ENCODE measurements at places on chromosomes 3 and 15.

DNA sequence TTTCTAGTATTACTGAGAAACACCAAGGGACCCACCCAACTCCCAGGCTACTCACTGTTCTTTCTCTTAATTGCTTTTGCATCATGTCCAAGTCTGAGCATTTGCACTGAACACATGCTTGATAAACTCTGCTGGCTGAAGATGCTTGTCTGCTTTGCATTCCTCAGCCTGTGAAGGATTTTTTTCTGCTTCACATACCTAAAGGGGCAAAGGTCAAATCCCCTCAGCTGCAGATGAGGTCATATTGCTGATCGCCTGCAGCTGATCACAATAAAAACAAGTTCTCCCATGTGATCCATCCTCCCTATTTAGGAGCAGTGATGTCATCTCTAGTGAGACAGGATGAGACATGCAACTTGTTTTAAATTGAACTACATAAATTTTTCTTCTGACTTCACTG, 84.6 kb upstream of the DCBLD2 start:
- H3K4me1 ChIP-seq = no peaks in the 10 kb centered on the region
- H3K27me3 ChIP-seq = no peaks in the 10 kb centered on the region
- DNase-seq = no peak
- H3K36me3 ChIP-seq = no peaks in the 10 kb centered on the region

DNA sequence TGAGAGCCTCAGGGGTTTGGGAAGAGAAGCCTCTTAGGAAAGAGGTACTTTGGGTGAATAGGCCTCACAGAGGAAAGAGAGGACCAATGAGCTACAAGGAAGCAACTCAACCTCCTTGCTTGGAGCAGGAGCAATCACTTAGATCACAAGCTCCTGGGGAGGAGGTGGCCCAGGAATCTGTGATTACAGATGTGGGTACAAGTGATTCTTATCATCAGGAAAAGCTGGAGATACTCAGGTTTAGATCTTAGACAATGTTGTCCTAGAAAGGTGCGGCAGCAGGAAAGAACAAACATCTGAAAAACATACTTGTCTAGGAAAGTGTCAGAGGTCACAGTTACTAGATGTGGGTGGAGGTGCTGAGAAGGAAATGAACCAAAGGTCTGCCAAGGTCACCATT, 8.2 kb downstream of the PARP16 start:
- H3K4me1 ChIP-seq = peaks cover 6% of the 10 kb centered on the region
- H3K27ac ChIP-seq = no peak overlapping the region
- no peak for DNase-seq
- no peak overlapping the region for H3K4me3 ChIP-seq

DNA sequence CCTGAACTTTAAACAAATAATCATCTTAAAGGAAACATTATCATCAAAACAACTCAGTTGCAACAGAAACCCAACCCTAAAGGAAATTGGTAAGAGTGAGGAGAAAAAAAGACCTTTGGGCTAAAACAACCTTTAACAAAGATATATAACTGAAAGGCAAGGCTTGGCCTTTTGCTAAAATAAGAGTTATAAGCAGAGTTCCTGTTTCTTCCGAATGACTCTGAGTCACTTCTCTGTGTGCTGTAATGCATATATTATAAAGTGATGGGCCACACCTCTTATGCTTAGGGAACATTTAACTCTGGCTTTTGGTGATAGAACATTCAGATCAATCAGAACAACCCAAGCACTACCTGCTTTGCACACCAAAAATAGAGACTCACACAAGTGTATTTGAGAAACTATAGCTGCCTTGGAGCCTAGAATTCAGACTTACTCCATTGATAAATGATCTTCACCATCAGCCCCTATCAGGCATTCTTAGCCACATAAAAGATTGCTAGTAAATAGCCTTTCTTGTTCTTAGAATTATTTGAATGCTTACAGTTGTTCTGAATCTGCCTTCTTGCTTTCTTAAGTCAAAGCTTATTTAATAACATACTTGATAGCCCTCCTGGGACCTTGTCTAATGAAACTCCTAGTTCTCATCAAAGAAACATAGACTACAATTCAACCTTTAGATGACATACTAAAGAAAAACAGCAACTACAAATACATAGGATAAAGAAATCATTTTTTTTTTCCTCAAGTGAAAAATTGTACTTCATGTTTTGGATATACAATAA, 294.2 kb upstream of the SEMA6D start:
- no peak overlapping the region for H3K4me3 ChIP-seq
- no peak overlapping the region for H3K27ac ChIP-seq
- peaks cover 4% of the 10 kb centered on the region for H3K4me1 ChIP-seq
- no peaks in the 10 kb centered on the region for H3K27me3 ChIP-seq
- H3K36me3 ChIP-seq = no peaks in the 10 kb centered on the region

- H3K4me3 ChIP-seq = no peak overlapping the region
- no peak overlapping the region for H3K27ac ChIP-seq
- no peaks in the 10 kb centered on the region for H3K4me1 ChIP-seq
- no peaks in the 10 kb centered on the region for H3K36me3 ChIP-seq
- no peak for DNase-seq
- H3K27me3 ChIP-seq = no peaks in the 10 kb centered on the region
Observed at GRCh38 chr3:17901893-17902292, 159.5 kb upstream of the TBC1D5 start.

- DNase-seq = no peak
- no peak overlapping the region for H3K27ac ChIP-seq
- no peaks in the 10 kb centered on the region for H3K4me1 ChIP-seq
- peaks cover 8% of the 10 kb centered on the region for H3K27me3 ChIP-seq
Observed at GRCh38 chr3:185716436-185717108, 108.3 kb downstream of the IGF2BP2 start.

DNA sequence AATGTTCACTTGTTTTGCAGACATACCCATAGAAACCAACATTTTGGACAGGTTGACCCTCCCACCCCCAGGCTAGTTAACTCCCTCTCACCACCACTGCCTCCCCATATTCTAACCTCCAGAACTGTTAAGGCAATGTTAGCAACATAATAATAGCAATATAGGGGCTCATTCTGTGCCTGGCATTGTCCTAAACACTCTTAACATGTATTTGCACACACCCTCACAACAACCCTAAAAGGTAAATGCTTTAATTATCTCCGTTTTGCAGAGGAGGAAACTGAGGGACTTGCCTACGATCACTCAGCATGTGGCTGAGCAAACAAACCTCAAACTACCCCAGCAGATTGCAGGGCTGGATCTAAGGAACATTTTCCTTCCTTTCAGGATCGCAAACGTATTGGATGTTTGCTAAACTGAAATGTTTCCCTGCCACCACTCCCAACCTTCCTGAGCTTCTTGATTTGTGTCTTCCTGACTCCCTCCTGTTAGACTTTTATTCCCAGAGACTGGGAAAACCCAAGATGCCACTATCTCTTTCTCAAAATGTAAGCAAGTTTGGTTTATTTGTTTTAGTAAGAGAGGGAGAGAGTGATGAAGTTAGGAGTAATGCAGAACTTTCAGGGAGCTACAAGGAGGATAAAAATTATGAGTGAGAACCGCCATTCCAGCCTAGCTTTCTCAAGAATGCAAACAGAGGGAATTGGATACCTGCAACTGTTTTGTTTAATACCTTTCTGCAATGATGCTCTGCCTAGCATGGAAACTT, 1.3 kb downstream of the SCG5 start:
- H3K27ac ChIP-seq = no peak overlapping the region
- peaks cover 23% of the 10 kb centered on the region for H3K27me3 ChIP-seq
- no peak for DNase-seq
- H3K36me3 ChIP-seq = no peaks in the 10 kb centered on the region

DNA sequence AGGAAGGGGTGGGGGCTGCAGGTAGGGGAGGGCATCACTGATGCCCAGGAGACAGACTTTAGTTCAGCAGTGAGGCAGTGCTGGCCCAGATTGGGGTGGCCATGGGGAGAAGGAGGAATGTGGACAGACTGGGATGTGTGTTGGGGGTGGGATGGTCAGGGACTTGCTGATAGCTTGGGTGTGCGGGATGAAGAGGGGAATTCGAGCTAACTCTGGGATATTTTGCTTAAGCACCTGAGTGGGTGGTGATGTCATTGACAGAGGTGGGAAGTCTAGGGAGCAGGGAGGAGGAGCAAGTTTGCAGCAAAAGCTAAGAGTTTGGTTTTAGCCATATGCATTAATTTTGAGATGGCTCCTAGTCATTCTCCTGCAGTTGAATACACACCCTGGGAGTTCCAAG, 207.5 kb downstream of the RPLP1 start:
- H3K4me1 ChIP-seq = no peaks in the 10 kb centered on the region
- no peak overlapping the region for H3K27ac ChIP-seq
- no peak overlapping the region for H3K4me3 ChIP-seq
- no peak for DNase-seq
- no peaks in the 10 kb centered on the region for H3K36me3 ChIP-seq

All from esophagus muscularis mucosa (tissue), 4 donors.